ENCODE measurements at places on chromosomes 3 and 15.
A peak's percentile ranks its signal among the peaks of the same experiment; 100 is the strongest.

- no peak for DNase-seq
Measured at GRCh38 chr3:120100711-120101110, 6.5 kb upstream of the GSK3B start.

DNA sequence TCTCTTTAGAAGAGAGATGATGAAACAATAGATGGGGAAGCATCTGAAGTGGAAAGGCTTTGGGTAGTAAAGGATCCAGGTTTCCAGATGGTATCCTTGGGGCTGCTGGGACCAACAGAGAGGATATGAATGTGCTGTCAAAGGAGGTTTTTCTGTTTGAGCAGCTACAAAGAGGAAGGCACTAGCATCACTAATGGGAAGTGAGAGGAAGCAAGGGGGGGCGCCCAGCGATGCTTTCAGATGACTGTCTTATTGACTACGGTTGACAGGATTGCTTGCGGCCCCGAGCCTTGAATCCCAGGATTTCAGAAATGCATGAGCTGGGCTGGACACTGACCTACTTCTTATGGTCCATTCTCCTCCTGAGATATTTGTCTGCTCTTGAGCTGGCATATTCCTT, 103.8 kb upstream of the GALNT15 start:
- no peak for DNase-seq

- DNase-seq, result no peak
Measured at GRCh38 chr3:186001842-186002241, 64.0 kb upstream of the TRA2B start.

DNA sequence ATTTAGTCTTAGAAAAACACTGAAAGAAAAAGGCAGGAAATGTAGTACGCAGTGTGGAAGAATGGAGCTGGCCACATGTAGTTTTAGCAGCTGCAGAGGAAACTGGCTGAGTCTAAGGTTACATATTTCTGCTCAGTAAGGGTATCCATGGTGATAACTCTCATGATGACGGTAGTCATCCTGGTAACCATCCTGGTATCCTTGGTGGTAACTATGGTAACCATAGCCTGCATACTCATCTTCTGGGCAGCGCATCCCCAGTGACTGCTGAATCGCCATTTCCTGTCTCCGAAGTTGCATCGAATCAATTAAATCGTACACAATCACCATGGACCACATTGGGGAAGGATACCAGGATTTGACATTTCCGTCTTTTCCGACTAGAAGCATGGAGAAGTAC, 35.7 kb downstream of the CCDC80 start:
- no peak for DNase-seq

GRCh38 chr3:122245513-122246174, 62.2 kb downstream of the CASR start:
- no peak for DNase-seq

GRCh38 chr3:75237053-75237452, 427.1 kb upstream of the FRG2C start:
- DNase-seq, result no peak

DNA sequence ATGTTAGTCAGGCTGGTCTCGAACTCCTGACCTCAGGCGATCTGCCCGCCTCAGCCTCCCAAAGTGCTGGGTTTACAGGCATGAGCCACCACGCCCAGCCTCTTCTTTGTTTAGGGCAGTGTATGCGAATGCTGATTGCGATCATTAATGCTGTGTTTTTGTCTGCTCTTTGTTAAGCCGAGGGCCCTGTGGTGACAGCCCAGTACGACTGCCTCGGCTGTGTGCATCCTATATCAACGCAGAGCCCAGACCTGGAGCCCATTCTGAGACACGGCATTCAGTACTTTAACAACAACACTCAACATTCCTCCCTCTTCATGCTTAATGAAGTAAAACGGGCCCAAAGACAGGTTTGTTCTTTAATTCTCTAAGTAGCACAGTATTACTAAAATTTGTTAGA, 7.8 kb downstream of the KNG1 start:
- no peak for DNase-seq

- no peak for DNase-seq
Measured at GRCh38 chr15:51806123-51806522, 23.3 kb upstream of the TMOD3 start.

DNA sequence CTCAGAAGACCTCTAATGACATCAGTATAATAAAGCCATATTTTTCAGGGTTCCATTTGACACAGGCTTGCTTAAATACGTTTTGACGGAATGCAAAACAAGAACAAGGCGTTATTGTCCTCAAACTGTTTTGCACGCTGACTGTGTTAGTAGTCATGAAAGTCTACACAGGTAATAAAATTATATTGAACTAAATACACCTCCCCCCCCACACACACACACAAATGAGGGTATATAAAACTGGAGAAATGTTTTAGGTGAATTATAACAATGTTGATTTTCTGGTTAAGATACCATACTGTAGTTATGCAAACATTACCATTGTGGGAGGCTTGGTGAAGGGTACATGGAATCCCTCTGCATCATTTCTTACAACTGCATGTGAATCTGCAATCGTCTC, 257.1 kb upstream of the ARRDC4 start:
- DNase-seq, result no peak

DNA sequence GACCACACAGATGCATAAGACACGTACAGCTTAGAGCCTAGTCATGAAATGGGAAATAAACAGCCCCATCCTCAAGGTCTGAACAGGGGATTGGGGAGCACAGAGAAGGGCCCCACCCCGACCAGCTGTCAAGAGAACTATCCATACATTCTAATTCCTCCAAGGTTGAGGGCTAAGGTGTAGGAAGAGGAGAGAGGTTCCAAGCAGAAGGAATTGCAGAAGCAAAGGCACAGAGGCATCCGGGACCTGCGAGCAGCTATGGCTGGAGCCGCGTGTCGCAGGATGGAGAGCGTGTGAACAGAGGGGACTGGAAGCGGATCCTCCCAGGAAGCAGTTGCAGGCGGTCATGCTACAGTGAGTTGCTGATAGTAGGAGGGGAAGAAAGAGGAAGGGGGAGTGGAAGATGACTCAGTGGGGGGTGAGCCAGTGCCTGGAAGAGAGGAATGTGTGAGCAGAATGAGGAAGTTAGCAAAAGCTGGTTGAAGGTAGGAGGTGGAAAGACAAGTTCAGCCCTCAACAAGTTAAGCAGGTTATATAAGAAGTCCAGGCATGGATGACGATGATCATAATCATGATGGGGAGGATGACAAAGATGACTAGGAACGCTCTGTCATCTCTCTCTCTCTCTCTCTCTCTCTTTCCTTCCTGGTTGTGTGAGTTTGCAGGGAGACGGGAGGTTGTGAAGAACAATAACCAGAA, 89.7 kb downstream of the LIPC start:
- no peak for DNase-seq

- no peak for DNase-seq
Measured at GRCh38 chr3:44223299-44223698, 18.4 kb upstream of the TOPAZ1 start.

GRCh38 chr3:142213298-142213697, 12.1 kb downstream of the GK5 start:
- DNase-seq, result no peak

DNA sequence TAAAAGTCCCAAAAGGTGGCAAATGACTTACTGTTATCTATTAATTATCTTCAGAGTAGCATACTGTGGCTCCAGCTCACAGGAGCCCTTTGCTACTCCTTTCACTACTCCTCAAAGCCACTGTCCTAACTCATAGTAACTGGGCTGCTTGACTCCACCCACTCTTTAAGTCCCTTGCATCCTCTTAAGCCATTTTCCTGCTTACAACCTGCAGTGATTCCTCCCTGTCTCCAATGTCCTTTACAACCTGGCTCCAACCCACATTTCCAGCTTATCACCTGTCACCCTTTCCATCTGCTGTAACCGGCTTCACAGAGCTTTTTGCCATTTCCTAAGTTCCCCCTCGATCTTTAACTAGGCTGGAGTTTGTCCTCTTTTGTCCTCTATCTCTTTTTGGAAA, 388.1 kb downstream of the FGF12 start:
- no peak for DNase-seq

DNA sequence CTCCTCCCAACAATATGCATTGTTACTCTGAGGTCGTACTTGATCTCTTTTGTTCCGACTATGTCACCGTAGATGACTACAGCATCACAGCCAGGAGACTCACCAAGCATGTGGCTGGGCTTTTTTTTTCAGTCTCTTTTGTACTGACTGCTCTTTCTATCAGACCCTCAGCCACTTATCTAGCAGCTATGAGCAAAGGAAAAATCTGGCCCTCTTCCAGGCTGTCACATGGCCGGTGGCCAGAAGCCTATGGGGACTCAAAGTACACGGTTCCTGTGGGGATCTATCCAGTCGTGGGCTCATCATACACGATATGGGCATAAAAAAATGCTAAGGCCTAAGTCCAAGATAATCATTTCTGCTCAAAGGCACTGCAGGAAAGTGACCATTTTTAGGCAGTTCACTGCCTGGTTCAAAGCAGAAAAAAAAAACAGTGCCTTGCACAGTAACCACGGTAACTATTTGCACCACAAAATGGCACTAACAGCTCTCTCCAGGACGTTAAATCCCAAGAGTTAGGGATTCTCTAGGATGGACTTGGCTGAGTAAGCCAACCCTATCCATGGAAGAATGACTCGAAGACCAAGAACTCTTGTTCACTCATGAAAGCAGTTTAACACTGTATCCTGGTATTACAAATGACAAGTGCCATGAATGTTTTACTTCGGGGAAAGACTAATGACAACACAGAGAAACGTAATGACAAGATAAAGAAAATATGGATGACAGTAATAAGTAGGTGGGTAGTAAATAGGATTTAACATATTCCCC, 50.3 kb downstream of the SHQ1 start:
- DNase-seq, result no peak

DNA sequence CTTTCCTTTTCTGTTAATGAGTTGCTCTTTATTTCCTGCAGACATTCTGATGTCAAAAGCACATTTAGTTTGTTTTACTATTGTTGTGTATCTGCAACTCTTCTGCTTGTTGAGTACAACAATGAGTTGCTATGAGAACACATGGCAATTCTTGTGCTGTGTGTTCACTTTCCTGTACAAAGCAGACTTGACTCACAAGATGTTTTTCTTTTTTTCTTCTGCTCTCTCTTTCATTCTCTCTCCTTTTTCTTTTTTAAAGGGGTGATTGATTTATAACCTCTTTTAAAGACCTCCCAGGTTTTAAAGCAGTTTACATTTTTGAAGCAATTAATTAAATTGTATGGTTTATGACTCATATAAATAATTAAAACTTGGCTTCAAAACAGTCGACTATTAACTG, 31.6 kb upstream of the ABHD10 start:
- DNase-seq, result no peak

DNA sequence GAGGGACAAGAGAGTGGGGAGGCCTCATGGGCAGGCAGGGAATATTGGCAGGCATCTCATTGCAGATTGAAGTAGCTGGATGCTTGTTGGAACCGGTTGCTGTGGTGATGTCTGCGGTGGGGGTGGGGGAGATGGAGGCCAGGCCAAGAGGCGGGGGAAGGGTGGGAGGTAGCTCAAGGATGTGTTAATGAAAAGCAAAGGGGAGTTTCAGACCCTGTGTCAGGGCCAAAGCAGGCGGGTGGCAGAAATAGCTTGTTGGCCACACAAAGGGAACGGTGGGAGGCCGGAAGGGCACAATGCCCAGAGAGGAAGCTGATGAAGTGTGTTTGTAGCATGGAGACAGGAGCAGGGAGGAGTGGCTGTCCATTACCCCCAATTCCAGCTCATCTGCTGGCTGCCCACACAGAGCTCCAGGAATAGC, 28.0 kb downstream of the CCDC33 start:
- DNase-seq, result no peak

- DNase-seq, result no peak
Measured at GRCh38 chr3:16866571-16866970, 18.2 kb upstream of the PLCL2 start.

DNA sequence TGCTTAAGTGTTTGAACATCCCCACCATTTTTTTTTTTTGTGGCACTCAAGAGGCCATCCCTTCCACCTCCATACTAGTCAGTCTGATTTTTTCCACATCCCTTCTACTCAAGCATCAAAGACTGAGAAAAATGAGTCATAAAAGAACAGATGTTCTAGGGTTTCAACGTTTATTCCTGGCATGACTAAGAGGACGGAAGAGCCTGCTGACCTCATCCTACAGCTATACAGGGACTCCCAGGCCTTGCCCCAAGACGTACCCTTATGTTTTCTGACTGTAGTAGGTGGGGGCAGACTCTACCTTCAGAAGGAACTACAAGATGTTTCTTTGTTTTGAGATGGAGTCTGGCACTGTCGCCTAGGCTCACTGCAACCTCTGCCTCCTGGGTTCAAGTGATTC, 3.3 kb upstream of the ITPKA start:
- no peak for DNase-seq

GRCh38 chr3:56835650-56836227, 34.0 kb upstream of the ARHGEF3 start:
- DNase-seq, result no peak

GRCh38 chr15:63483521-63484371, 20.6 kb upstream of the USP3 start:
- no peak for DNase-seq

- no peak for DNase-seq
Measured at GRCh38 chr3:61924090-61924735, 362.8 kb downstream of the PTPRG start.

DNA sequence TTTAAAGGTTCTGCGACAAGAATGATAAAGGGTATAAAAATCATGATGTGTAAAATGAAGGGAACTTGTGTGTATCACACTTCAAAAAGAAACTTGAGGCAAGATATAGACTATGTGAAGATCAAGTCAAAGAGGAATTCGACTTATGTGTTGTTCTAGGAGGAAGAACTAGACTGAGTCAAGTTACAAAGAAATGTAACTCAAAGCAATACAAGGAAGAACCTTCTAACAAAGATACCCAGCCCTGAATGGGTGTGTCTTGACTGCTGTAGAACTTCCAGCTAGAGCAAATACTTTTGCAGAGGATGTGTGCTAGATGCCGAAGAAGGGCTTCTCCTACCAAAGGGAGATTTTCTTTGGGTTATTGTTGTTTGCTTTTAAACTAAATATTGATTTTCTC, 2.4 kb downstream of the SLC49A4 start:
- no peak for DNase-seq

GRCh38 chr15:31369727-31370126, 43.1 kb downstream of the KLF13 start:
- DNase-seq, result no peak

GRCh38 chr15:58551084-58551763, 119.4 kb downstream of the LIPC start:
- no peak for DNase-seq

DNA sequence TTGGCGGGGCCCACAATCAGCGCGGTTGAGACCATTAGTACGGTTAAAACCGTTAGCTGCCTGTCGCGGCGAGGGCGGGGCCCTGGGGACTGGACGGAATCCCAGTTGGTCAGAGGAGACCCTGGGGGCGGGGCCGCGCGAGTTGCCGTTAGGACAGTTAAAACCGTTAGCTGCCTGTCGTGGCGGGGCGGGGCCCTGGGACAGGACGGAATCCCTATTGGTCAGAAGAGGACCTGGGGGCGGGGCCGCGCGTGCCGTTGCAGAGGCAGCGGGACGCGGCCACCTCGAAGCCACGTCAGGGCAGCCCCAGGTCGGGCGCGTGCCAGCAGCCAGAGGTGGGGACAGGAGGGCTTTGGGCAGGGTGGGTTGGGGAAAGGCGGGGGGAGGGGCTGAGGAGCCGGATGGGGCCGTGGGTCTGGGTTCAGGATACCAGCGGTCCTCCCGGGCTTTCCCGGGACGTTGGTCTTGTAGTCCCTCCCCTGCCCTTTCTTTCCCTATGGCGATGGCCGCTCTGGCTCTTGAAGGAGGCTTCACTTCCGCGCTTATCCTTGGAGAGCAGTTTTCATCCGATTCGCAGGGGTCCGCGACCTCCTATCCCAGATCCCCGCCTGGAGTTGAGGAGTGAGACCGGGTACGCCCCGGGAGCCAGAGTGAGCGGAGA, 28.0 kb downstream of the KLHDC8B start:
- DNase-seq, result no peak

- DNase-seq, result peak; percentile 33
Measured at GRCh38 chr3:10223676-10224639, 24.3 kb upstream of the TATDN2 start.

Measured in activated T-helper 1 cell treated with Interleukin-2 at 50 U/mL for 16 hours (primary cell).